T-helper 9 cell (primary cell): ENCODE measurements at places on chromosomes 16 and 17.

- DNase-seq, result no peak
Observed at GRCh38 chr17:62739645-62740388, 68.3 kb downstream of the MARCHF10 start.

DNA sequence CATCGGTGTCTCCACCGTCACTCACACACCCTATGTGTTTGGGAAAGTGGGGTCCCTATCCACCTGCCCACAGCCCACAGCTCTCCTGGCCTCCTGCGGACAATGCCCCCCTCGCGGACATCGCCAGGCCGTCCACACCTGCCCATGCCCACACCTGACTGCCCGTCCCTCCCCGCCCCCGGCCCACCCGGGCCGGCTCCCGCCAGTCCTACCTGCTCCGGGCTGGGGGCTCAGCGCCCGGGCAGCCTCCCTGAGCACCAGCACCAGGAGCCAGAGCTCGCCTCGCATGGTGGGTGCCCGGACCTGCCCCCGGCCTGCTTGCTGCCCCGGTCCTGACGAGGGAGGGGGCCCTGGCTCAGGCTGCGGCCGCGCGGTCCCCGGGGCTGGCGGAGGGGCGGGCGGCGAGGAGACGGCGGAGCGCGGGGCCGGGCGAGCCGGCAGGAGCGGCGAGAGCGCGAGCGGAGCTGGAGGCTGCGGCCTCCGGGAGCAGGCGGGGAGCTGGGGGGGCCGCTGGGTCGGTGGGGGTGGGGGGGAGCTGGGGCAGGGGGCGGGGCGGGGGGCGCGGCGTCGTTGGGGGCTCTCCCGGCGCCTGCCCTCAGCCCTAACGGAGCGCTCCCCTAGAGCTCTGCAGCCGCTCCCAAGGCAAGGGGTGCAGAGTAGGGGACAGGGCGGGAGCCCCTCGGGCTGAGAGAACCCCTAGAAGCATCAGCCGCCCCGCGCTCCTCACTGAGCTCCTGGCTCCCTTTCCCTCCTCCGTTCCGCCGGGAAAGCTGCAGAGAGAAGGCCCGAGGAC, at the start of gene PLXDC1:
Gene PLXDC1, minus strand, starts transcription at position 488 of the 793 bp plus-strand sequence. Its CDS starts 200 bp downstream, at position 288.
- no peak for DNase-seq

DNA sequence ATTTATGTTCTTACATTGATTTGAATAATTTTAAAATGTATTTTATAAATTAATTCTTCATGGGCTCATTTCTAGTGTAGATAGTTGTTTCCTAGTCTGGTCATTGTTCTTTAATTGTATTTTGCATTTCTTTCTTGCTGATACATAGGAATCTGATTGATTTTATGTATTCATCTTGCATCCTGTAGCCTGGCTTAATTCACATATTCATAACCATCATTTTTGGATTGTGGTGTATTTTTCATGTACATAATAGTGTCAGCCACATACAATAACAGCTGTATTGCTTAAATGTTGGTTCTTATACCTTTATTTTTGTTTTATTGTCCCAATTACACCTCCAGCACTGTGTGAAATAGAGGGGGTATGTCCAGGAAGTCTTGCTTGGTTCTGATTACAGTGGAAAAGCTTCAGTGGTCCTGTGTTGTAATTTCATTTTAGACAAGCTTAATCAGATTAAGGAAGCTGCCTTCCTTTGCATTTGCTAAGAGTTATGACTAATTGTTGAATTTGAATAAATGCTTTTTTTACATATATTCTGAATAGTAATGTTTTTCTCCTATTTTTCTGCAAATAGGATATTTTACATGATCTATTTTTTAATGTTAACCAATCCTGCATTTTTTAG, 103.7 kb downstream of the USP22 start:
- no peak for DNase-seq

GRCh38 chr16:51989637-51990230, 557.2 kb downstream of the TOX3 start:
- DNase-seq, result no peak

DNA sequence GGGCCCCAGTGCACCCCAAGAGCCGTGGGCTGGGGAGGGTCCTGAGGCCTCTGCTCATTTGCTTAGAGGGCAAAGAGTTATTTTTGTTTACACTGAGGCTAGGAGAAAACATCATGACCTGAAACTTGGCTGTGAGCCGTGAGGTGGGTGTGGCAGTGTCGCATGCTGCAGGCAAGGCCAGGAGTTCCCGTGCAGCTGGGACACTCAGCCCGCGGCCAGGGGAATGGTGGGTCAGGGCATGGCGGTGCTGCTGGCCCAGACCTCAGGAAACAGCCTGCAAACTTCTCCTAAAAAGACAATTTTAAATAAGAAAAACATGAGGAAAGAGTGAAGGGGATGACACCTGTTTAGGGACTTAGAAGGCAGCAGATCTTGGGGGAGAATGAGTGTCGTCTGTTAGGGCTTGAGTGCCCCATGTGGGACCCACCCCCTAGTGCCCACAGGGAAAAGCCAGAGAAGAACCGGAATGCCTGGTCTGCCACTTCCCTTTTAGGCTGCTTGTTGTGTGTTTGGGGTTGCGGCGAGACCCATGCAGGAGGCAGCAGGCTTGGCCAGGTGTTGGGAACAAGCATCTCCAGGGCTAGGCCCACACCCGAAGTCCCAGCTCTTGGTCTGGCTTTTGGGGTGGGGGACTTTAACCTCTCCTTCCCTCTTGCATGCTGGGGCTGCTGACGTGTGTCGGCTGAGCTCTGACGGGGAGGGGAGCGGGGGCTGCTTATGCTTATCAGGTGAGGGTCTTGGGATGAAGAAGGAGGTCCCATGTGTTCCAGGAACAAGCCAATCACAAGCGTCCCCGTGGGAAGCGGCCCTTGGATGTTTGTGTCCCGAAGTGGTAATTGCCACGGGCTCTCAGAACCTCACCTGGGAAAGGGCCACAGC, 80.9 kb upstream of the GNG13 start:
- no peak for DNase-seq

DNA sequence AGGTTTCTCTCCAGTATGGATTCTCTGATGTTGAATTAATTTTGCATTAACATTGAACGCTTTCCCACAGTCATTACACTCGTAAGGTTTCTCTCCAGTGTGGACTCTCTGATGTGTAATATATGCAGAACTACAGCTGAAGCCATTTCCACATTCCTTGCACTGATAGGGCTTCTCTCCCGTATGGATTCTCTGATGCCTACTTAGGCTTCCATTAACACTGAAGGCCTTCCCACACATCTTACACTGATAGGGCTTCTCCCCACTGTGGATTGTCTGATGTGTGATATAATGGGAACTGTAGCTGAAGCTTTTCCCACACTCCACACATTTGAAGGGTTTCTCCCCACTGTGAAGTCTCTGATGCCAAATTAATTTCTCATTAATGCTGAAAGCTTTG, 7.2 kb upstream of the TLE7 start:
- no peak for DNase-seq

GRCh38 chr16:69166221-69166833, 20.6 kb upstream of the SNTB2 start:
- DNase-seq, result no peak

DNA sequence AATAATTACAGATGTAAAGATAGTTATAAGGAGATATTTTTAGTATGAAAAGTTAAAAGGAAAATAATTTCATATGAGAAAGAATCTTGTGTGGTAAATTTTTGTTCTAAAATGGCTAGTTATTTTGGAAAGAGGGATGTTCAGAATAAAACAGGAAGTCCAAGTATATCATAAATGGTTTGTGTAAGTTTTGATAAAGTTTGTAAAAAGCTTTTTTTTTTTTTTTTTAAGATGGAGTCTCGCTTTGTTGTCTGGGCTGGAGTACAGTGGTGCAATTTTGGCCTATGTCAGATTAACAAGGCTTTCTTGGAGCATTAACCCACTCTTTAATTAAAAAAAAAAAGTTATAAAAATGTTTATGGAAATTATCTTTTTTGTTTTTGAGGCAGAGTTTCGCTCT, 8.2 kb upstream of the CDK10 start:
- no peak for DNase-seq
